Thyroid gland (tissue), 4 donors: ENCODE measurements at places on chromosomes 5 and 9. TPM values are rescaled to one million over a fixed set of nuclear protein-coding genes. Genes with fewer than 3 reads are reported as not detected.

DNA sequence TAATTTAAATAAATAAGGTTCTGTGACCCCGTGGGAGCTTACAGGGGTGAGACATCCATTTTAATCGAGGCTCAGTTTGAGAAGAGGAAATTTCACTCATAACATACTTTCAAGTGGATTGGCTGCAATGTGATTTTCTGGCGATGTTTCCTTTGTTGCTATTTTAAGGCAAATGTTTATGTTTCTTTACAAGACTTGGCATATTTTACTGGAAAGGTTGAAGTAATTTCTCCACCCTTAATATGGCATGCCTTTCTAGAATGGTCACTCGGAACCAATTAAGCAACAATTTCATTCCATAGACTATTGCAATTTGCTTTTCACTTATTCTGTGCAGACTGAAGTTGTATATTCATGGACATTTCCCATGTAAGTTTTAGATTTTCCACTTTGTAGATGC is 438.0 kb upstream of the WWC1 start:
- no peak overlapping the region for H3K27ac ChIP-seq
- DNase-seq = no peak
- no peak overlapping the region for H3K4me3 ChIP-seq
- H3K27me3 ChIP-seq = no peaks in the 10 kb centered on the region
- no peaks in the 10 kb centered on the region for H3K36me3 ChIP-seq

- no peak overlapping the region for H3K27ac ChIP-seq
- no peak overlapping the region for H3K4me3 ChIP-seq
- H3K27me3 ChIP-seq = no peaks in the 10 kb centered on the region
- H3K4me1 ChIP-seq = no peaks in the 10 kb centered on the region
- no peaks in the 10 kb centered on the region for H3K36me3 ChIP-seq
These were observed 154.7 kb downstream of the WDR70 start for GRCh38 chr5:37533851-37534250.

DNA sequence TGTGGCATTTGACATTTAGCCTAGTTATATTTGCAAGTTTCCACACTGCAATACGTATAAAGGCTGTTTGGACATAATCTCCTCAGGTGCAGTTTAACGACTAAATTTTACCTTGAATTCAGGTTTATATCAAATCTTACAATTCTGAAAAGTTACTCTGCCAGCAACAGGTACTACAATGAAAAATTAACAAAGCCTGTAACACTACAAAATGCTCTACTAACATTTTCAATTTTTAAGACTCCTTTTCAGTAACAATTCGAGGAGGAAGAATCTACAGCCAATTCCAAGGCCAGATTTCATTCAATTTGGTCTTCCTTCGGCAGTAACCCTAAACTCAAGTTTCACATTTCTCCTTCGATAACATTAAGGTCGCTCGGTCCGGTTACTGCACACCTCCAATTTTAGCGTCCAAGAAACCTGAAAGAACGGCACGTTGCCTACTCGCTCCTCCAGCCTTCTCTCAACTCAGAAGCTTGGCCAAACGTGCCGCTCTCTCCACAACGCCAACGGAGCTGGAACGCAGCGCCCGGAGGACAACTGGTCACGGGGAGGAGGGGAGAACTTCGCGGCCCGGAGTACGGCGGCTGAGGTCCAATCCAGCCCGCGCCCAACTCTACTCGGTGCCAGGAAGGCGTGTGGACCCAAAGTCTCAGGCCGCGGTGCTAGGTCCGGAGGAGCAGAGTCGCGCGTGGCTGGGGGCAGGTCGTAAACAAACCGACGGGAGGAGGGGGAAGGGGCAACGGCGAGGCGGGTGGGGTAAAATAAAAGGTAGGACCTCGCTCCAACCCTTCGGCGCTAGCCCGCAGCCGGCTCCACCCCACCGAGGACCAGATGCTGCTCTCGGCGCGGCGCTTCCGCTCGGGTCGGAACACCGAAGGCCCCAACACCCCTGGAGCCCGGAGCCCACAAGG is 681 bp downstream of the FNIP1 start:
- peak overlapping the region; percentile 99 for H3K27ac ChIP-seq
- peak overlapping the region; percentile 49 for H3K4me3 ChIP-seq
- no peaks in the 10 kb centered on the region for H3K27me3 ChIP-seq

DNA sequence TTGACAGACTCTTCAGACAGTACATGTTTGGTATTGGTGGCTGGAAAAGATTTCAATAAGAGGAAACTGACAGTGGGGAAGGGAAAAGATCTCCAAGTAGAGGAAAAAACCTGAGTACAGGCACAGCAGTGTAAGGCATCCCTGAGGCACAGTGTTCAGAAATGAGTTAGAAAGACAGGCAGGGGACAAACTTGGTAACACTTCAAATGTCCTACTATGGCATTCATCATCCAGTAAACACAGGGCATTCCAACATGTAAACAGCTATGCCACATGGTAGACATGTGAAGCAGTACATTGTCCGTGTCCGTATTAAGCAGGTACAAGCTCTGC is 45.0 kb upstream of the NR5A1 start:
- H3K4me3 ChIP-seq = no peak overlapping the region
- peaks cover 21% of the 10 kb centered on the region for H3K4me1 ChIP-seq
- no peaks in the 10 kb centered on the region for H3K27me3 ChIP-seq
- no peaks in the 10 kb centered on the region for H3K36me3 ChIP-seq

- no peaks in the 10 kb centered on the region for H3K36me3 ChIP-seq
- H3K27me3 ChIP-seq = no peaks in the 10 kb centered on the region
- H3K4me3 ChIP-seq = no peak within 1 kb of the TSS
- peak within 1 kb of the TSS; percentile 9 for H3K27ac ChIP-seq
- H3K4me1 ChIP-seq = no peaks in the 10 kb centered on the region
These were observed at the start of gene C5orf63 for GRCh38 chr5:127072861-127073846. TSS of gene C5orf63 (minus strand) at chr5:127073502. CDS start at chr5:127058995, 14,507 bp downstream.

DNA sequence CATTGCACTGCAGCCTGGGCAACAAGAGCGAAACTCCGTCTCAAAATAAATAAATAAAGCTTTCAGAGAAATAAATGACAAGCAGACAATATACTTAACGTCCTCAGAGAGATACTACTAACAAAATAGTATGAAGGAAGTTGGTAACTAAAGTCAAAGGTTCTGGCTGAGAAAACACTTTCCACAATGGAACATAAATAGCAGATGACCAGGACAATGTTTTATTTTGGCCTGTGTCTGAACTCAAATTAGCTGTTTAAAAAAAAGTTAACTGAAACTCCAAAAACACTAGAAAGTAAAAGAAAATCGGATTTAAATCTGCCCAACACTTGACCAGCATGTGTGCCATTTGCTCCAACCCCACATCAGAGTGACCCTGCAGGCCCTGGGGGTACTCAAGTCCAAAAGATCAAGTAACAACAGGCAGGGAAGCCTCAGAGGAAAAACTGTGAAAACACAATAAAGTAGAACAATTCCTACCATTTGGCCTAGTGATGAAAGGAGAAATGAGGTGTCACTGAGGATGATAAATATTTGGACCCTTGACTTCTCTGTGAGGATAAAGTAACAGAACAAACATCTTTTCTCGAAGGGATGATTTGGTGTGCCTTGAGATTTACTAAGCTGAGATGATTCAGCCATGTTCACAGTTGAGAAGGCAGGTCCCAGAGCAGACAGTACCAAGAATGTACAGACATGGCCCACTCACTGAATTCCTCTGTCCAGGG is 47.7 kb downstream of the LHFPL2 start:
- no peaks in the 10 kb centered on the region for H3K36me3 ChIP-seq
- H3K4me1 ChIP-seq = peaks cover 10% of the 10 kb centered on the region
- H3K27me3 ChIP-seq = no peaks in the 10 kb centered on the region
- no peak for DNase-seq

DNA sequence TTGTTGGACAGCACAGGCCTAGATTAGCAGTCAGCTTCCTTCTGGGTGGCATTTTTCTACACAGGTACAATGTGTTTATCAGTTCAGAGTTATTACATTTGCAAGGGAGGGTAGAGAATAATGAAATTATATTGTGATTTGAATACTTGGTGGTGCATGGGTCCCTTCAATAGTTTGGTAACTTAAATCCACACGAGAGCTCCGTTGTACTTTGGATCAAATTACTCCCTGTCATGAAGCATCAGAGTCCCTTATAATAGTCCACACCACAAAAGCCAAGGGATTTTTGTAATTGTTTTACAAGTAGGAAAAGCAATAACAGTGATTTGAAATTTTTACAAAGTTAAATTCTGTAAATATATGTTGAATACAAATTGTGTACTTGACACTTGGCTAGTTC is 552.4 kb downstream of the PDE4D start:
- H3K36me3 ChIP-seq = no peaks in the 10 kb centered on the region
- no peak overlapping the region for H3K27ac ChIP-seq
- H3K27me3 ChIP-seq = no peaks in the 10 kb centered on the region
- DNase-seq = no peak
- H3K4me3 ChIP-seq = no peak overlapping the region
- no peaks in the 10 kb centered on the region for H3K4me1 ChIP-seq

DNA sequence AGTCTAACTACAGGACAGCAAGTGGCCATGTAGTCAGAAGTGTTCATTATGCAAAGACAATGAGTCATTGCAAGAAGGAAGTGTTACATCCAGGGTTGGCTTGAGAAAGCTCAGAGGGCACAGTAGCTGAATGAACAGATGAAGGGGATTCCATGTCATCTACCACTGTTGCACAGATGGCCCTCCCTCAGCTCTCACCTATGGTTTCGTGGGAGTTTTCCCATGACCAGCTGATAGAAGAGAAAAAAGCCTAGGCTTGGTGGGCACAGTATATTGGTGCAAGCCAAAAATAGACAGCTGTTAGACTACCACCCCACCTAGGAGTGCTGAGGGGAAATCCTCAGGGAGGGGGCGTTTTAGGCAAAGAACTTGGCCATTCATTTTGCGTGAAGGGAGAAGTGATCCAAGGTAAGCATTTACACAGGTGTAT is 217.0 kb downstream of the DMRT2 start:
- no peak overlapping the region for H3K27ac ChIP-seq
- no peak for DNase-seq
- no peaks in the 10 kb centered on the region for H3K4me1 ChIP-seq
- H3K27me3 ChIP-seq = no peaks in the 10 kb centered on the region

SPEF2 gene
- total RNA-seq = 21.4 TPM

SPATA31E1 gene
- not detected for total RNA-seq

GDNF gene
- total RNA-seq = not detected
